Kasumi-1 (cell line): ENCODE measurements at places on chromosomes 3 and 15.
A peak's percentile ranks its signal among the peaks of the same experiment; 100 is the strongest.

DNA sequence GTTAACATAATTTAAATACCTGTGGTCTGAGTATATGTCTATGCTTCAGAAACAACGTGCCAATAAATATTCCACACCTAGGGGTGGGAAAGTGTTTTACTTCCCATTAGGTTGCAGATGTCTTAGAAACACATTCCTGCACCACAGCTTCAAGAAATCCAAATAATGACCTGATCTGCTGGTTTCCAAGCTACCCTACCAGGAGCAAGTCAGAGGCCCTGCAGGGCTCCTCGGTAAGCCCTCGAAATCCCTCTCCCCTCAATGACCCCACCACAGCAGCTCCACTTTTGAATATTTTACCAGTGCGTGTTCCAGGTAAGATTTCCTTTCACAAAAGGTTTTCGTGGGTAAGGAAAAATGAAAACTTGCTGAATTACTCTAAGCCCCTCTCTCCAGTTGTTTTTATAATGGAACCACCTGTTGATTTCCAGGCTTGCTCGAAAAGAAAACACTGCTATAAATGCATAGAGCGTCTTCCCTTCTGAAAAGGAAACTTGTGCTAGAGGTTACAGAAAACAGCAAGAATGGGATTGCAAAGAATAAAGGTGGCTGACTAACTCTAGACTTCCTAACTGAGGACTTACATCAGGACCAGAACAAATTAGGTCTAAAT, 12.6 kb downstream of the IL12A start:
- no peak for DNase-seq

- no peak for DNase-seq
These were observed 117.6 kb downstream of the PDE8A start for GRCh38 chr15:85099195-85099803.

- no peak for DNase-seq
These were observed 34.9 kb upstream of the POU1F1 start for GRCh38 chr3:87311309-87311708.

GRCh38 chr15:73630921-73631362, 2.2 kb downstream of the NPTN start:
- DNase-seq: no peak

DNA sequence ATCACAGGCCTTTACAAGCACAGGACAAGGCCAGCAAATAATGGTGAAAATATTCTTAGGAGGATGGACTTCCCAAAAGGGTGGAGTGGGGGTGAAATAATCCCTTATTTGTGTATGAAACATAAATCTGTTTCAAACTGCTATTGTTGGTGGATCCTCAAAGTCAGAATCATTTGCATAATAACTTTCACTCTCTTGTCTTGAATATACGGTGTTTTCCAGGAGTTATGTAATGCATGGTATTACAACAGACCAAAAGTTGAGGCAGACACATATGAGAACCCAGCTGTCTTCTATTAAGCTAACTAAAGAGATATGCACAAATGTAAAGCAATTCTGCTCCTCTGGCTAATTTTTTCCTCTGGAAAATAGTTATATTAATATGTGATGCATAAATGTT, 57.7 kb downstream of the PRTG start:
- DNase-seq: no peak

DNA sequence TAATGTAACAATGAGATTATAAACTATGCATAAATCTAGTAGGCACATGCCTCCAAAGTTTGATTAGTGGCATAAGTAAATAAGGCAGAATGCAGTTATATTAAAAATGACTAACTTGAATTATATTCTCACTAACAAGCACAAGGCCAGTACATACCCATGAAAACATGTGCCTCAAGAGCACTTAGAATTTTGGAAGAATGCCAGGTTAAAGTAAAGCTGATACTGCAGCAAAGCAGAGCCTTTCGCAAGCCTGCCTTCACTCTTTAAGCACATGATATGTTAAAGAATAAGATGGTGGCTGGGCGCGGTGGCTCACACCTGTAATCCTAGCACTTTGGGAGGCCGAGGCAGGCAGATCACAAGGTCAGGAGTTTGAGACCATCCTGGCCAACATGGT, 49.0 kb downstream of the KBTBD12 start:
- DNase-seq: no peak

DNA sequence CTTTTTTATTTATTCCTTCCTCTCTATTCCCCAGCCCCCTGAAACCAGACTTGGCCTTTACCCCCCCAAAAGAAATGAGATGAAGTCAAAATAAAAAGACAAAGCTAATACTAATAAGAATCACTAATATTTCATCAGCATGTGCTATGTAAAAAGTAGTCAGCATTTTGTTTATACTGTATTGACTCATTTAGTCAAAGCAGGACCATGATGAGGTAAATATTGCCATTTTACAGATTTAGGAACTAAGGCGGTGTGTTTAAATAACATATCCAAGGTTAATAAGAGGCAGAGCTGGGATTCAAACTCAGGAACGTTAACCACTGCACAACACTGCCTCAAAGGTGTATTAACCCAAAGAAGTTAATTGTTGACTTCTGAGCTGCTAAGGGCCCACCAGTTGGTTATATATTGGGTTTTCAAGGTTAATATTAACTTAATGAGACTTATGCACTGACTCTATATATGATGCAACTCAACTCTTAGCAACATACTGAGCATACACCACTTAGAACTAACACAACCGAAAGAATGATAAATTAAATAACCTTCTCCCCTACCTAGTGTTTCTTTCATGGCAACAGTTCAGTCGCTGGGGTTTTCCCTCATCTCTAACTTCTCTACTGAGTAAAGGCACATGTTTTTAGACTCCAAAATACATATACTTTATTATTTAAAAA, 34.7 kb downstream of the FOXP1 start:
- DNase-seq: no peak

DNA sequence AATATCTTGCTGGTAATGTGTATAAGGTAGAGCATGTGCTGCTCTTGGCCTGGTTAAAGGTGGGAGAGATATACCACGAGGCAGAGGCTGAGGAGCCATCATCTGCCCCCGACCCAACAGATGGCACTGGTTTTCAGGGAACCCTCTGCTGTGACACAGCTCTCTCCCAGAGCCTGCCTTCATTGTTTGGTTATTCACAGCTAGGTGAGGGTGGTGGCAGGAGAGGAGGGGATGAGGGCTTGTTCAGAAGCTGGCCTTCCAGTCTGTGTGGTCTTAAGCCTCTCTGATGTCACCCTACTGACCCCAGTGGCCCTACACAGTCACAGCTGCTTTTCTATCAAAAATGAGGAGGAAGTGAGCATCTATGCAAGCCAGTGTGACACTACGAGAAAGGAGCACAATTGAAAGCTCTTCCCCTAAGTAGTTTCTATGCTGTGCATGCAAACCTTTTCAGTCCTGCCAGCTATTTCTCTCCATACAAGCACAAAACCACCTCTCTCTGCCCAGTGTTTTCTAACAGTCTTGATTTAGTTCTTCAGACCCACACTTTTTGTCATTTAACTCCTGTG, 258.4 kb upstream of the AGTR1 start:
- DNase-seq: no peak

DNA sequence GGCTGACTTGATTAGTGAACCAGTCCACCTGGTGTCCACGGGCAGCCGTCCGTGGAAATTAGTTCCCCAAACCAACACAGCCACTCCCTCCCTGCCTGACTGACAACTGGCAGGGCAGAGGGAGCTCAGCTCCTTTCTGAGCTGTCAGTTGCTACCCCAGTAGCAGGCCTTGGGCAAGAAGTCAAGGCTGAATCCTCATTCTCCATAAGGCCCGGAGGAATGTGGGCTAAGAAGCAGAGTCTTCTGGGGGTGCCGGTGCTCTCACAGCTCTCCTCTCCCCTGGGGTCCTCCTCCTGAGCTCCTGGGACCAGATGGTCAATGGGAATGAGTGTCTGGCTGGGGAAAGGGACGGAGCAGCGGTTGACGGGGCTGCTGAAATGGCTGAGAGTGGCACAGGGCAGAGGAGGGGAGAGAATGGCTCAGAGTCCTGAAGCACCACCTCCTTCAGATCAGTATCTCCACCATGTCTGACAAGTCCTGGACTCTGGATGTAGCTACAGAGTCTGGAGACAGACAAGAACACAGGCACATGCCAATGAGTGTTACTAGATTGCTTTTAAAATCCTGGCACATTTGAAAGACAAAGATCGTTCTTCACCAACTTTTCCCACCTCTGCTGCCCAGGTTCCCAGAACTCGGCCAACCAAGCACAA, 16.9 kb downstream of the AMOTL2 start:
- DNase-seq: no peak

GRCh38 chr15:64443747-64444621, 16.4 kb upstream of the ZNF609 start:
- DNase-seq: no peak

DNA sequence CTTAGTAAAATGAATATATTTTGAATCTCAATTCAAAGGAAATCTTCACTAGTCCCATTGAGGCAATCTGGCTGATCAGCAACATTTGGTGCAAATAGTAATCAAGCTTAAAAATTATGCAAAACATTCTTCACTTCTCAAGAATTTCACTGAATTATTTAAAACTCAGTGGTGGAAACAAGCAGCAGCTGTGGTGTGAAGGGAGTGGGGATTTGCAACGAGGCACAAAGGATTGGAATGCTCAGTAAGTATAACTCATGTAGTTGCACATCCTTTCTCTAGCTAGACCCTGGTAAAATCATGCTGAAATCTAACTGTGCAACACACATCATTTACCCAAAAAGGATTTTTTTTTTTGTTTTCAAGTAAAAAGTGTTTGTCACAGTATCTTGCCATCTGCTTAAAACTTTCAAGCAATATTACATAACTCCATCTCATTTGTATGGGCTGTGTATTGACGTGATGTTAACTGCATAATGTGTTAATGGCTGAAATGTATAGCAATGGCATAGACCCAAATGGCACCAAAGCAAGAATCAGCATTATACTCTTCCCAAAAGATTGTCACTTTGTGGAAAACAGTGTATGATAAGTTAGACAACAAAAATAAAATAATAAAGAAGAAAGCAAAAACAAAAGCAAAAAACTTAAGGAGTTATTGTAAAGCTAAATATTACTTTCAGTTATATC, 816.6 kb downstream of the EPHA3 start:
- DNase-seq: no peak

DNA sequence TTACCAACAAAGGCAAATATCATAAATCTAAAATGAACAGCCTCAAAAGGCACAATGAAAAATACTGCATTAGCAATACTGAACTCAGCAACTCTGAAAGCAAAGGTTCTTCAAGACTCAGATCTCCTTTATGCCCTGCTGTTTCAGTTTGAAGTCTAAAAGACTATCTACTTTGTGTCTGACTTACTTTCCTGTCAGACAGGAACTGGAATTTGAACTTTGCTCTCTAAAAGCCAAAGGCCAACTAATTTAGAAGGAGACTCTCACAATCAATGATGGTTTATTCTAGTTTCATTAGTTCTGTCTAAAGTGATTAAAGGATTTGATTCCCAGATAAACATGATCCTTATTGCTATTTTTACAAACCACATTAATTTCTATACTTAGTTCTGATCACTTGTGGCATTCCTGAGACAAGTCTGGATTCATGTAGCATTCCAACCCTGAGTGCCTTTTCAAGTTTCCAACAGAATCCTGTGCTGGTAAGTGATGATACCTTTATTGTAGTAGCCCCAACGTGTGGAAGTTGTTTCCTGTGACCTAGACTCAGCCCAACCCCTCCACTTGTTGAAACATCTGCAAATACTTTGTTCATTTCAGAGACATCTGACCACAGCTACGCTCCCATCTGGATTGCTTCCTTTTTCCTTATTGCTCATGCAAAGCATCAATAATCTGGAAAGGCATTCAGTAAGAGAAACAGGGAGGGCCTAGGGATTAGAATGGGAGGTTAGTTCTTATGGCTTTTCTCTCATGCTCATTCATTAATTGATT, 14.9 kb upstream of the LEKR1 start:
- DNase-seq: no peak

- DNase-seq: no peak
These were observed 391.5 kb downstream of the RAP2B start for GRCh38 chr3:153553605-153553945.

GRCh38 chr3:129424185-129424841, 4.1 kb downstream of the EFCAB12 start:
- DNase-seq: peak; percentile 89

DNA sequence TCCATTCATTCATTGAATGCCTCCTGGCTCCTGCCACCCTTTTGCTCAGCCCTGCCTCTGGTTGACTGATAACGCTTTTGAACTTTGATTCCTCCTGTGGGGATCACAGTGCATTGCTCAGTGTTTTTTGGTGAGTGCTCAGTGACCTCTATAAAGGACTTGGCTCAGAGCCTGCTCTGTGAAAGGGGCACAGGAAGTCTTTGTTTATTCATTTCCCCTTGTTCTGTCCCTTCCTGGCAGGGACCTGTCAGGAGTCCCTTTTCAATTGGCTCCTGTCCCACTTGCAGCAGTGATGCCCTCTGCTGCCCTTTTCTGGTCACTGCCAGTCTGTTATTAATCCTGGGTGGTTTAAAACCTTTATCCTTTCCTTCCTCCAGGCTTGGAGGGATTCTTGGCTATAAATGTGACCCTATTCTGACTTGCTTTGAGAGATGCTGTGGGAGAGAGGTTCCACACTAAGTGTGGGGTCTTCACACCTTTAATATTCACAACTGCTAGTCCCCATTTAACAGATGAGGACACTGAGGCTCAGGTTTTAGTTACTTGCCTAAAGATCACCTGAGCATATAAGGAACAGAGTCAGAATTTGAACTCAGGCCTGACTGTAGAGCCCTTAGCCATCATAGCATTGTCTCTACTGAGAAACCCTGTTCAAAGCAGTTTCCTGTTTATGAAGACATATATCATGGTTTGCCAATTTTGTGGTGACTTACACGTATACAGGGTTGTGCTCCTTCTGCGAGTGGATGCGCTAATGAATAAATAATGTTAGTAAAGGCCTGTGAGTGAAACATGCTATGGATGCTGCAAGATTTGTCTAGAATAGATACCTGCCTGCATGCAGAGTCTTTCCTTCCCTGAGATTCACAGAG, 23.2 kb upstream of the TATDN2 start:
- peak; percentile 84 for DNase-seq

GRCh38 chr3:75001330-75001729, 386.9 kb upstream of the CNTN3 start:
- DNase-seq: peak; percentile 45

DNA sequence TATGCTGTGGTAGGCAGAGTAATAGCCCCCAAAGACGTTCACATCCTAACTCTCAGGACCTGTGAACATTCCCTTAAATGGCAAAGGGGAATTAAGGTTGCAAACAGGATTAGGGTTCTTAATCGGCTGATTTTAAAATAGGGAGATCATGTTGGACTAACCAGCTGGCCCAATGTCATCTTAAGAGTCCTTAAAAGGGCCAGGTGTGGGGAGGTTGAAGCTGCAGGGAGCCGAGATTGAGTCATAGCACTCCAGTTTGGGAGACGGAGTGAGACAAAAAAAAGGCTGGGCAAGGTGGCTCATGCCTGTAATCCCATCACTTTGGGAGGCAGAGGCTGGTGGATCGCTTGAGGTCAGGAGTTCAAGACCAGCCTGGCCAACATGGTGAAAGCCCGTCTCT, 1.6 kb upstream of the FLNB start:
- no peak for DNase-seq

GRCh38 chr3:11634081-11634635, 9.6 kb downstream of the VGLL4 start:
- no peak for DNase-seq

GRCh38 chr15:80309769-80310384, 57.9 kb upstream of the CTXND1 start:
- DNase-seq: peak; percentile 14
